ENCODE measurements at places on chromosomes 3 and 15.

- no peak for DNase-seq
Observed at GRCh38 chr3:100125161-100125938, 11.0 kb upstream of the FILIP1L start.

- DNase-seq, result no peak
Observed at GRCh38 chr3:107913701-107914100, 177.1 kb downstream of the CD47 start.

DNA sequence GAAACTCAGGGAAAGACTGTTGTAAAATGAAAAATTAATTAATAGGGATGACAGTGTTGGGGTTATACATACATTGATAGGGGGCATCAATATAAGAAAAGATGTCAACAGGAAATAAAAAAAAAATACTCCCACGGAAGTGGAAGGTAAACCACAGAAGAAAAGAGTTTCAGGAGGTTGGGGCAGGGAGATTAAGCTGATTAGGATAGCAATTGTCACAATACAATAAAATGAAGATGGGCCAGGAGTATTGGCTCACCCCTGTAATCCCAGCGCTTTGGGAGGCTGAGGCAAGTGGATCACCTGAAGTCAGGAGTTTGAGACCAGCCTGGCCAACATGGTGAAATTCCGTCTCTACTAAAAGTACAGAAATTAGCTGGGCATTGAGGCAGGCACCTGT lies 536.1 kb downstream of the AGBL1 start:
- no peak for DNase-seq

- peak; percentile 47 for DNase-seq
Observed at GRCh38 chr3:124770336-124771082, 40.3 kb downstream of the UMPS start.
